Naive B cell (primary cell): ENCODE measurements at places on chromosomes 6 and 20.

DNA sequence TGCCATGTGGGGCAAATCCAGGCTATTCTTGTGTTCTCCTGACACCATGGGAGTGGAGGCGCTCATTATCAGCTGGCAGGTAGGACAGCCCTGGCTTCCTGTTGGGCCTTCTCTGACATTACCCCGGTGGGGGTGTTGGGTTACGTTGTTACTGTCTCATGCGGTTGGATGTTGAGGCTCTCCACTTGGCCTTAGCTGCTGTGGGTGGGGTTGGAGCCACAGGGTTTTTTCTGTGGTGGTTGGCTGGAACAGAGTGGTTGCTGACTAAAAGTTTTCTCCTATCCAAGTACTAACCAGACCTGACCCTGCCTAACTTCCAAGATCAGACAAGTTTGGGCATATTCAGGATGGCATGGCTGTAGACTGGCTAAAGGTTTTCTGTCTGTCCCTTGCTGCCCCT, 20.2 kb downstream of the RIPK1 start:
- H3K4me3 ChIP-seq: no peak overlapping the region
- no peak for DNase-seq
- H3K4me1 ChIP-seq: no peaks in the 10 kb centered on the region
- peak overlapping the region; percentile 52 for H3K27ac ChIP-seq
- H3K27me3 ChIP-seq: no peaks in the 10 kb centered on the region

DNA sequence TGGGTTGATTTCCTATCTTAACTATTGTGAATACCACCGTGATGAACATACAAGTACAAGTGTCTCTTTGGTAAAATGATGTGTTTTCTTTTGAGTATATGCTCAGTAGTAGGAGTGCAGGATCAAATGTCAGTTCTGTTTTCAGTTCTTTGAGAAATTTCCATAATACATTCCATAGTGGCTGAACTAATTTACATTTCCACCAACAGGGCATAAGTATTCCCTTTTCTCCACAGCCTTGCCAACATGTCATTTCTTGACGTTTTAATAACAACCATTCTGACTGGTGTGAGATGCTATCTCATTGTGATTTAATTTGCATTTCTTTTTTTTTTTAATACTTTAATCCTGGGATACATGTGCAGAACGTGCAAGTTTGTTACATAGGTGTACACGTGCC, 268.8 kb downstream of the CENPW start:
- DNase-seq: no peak
- H3K27ac ChIP-seq: no peak overlapping the region
- H3K4me3 ChIP-seq: no peak overlapping the region

DNA sequence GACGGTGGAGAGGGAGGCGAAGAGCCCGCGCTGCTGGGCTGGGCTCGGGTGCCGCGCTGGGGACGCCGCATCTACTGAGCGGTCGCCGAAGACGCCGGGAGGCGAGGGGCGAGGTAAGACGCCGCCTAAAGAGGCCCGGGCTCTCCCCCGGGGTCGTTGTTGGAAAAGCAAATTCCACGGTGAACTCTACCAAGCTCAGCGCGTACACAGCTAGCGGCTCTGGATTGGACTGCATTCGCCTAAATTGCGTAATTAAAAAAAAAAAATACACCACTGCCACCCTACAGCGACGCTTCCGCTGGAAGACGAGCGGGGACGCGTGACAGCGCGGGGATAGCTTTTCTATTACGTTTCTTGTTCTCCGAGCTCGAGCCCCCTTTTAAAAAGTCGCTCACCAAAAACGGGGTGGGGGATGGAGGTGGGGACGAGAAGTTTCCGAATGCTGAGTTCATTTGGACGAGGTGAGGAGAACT, 92.0 kb upstream of the PRDM1 start:
- peak overlapping the region; percentile 96 for H3K4me3 ChIP-seq
- peaks cover 11% of the 10 kb centered on the region for H3K4me1 ChIP-seq
- DNase-seq: peak; percentile 49
- no peaks in the 10 kb centered on the region for H3K36me3 ChIP-seq

GRCh38 chr6:107679457-107679856, 144.7 kb downstream of the SCML4 start:
- no peak overlapping the region for H3K4me3 ChIP-seq
- H3K4me1 ChIP-seq: peaks cover 5% of the 10 kb centered on the region
- H3K27me3 ChIP-seq: no peaks in the 10 kb centered on the region

DNA sequence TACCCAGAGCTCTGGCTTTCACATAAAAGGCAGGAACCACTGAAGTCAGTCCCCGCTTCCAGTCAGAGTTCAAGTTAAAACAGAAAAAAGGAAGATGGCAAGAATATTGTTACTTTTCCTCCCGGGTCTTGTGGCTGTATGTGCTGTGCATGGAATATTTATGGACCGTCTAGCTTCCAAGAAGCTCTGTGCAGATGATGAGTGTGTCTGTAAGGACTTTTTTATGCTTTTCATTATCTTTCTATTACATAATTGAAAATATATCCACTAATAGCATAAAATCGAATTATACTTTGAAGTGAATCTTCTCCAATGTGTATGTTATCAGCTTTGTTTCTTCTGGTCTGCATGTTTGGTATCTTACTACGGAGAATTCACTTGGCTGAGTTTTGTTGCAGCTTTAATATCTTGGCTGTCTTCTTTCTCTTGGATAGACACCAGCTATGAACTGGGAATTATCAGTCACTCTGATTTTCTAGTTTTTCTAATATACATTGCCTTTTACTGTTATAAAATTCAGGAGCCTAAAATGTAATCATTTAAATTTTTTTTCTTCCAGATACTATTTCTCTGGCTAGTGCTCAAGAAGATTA, at the start of gene OTOR:
Gene OTOR (plus strand): TSS at position 51 of the 593 bp plus-strand sequence. CDS start 44 bp downstream, at position 95.
- peaks cover 21% of the 10 kb centered on the region for H3K27me3 ChIP-seq
- DNase-seq: no peak
- H3K36me3 ChIP-seq: no peaks in the 10 kb centered on the region
- no peak within 1 kb of the TSS for H3K27ac ChIP-seq
- no peak within 1 kb of the TSS for H3K4me3 ChIP-seq

- peaks cover 2% of the 10 kb centered on the region for H3K4me1 ChIP-seq
- H3K4me3 ChIP-seq: no peak overlapping the region
Measured at GRCh38 chr6:119536666-119537065, 187.1 kb upstream of the MAN1A1 start.

DNA sequence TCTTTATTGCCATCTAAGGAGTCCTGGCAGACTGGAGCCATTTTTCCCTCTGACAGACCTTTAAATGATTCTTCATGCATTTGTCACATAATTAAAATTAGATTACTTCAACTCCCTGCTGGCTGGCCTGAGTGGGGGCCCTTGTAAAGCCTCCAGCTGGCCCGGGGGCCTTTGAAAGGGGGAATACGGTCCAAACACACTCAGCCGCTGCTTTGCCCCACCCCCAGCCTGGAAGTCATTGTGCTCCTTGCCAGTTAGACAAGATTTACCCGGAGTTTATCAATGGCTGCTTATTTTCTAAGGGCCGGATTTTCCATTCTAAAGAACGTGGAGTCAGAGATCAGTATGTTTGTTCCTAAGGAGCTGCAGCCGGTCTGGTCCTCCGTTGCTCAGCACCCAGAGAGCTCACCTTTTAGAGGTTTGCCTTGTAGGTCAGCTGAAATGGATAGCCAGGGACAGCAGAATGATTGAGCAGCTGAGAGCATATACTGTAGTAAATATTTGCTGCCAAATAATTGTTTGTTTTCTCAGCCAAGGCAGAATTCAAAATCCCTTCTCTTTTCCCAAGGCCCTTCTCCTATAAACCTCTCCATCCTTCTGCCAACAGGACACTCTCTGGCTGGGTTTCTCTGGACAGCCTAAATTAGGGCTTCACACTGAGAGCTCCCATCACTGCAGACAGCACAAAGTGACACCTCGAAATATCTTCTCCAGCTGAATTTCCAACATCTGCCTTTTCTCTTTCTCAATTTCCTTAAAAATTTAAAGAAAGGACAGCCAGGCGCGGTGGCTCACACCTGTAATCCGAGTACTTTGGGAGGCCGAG, 68.4 kb upstream of the RBM24 start:
- no peaks in the 10 kb centered on the region for H3K27me3 ChIP-seq
- H3K27ac ChIP-seq: no peak overlapping the region
- DNase-seq: no peak
- H3K36me3 ChIP-seq: no peaks in the 10 kb centered on the region

DNA sequence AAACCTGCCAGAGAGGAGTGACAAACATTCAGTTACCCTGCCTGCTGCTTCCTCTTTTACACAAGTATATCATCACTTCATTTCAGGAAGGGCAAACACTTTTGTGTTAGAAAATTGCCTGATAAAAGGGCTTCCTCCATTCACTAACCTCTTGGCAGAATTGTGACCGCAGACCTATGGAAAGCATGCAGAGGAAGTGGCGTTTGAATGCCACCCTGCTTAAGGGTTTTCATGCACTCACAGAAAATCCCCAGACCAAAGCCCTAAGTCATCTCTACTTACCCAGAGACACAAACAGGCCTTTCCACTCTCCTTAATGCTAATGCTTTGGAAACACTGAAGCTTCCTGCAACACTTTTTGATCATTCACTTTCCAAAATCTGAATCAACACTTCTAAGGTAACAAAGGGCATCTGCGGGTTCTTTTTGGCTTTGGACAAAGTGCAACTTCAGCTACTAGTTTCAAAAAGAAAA, 22.1 kb upstream of the RALGAPA2 start:
- DNase-seq: peak; percentile 33
- peak overlapping the region; percentile 53 for H3K4me3 ChIP-seq
- peaks cover 29% of the 10 kb centered on the region for H3K4me1 ChIP-seq
- no peaks in the 10 kb centered on the region for H3K36me3 ChIP-seq

DNA sequence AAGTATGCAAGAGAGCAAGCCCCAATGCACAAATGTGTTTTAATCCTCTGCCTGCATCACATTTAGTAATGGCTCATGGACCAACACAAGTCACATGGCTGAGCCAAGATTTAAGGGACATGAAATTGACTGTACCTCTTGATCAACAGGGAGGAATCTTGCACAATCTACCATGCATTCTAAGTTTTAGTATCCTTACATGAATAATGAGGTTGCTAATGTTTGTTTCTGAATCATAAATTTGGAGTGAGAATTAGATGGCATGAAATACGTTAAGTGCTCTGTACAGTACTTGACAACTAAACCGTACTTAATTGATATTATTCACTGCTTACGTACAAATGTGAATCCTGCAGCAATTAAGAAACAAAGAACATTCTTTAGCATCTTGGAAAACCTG, 553.8 kb upstream of the JAG1 start:
- no peak overlapping the region for H3K4me3 ChIP-seq
- H3K36me3 ChIP-seq: no peaks in the 10 kb centered on the region
- DNase-seq: no peak
- no peaks in the 10 kb centered on the region for H3K27me3 ChIP-seq

DNA sequence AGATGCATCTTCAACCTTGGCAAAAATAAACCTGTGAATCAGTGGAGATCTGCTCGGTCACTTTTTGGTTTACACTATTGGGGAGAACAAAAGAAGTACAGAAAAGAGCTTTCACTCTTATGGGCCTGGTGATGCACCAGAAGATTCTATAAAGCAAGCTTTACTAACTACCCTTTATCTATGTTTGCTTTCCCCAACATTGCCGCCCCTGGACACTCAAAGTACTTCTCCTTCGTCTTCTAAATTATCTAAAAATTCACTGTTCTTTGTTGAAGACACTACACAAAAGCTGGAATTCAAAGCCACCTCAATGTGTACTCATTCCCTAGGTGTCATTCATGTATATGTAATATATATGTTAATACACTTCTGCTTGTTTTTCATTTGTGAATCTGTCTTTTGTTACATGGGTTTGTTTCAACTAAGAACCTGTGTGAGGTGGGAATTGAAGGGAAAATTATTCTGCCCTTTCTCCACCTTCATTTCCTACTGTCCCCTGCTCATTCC, 97.9 kb upstream of the BTN3A2 start:
- H3K36me3 ChIP-seq: no peaks in the 10 kb centered on the region
- peaks cover 5% of the 10 kb centered on the region for H3K4me1 ChIP-seq
- no peaks in the 10 kb centered on the region for H3K27me3 ChIP-seq
- no peak for DNase-seq

GRCh38 chr6:170111816-170112582, 178.9 kb downstream of the DLL1 start:
- H3K4me1 ChIP-seq: no peaks in the 10 kb centered on the region
- H3K27ac ChIP-seq: no peak overlapping the region
- peaks cover 15% of the 10 kb centered on the region for H3K27me3 ChIP-seq
- H3K4me3 ChIP-seq: no peak overlapping the region
- no peaks in the 10 kb centered on the region for H3K36me3 ChIP-seq
- DNase-seq: no peak

DNA sequence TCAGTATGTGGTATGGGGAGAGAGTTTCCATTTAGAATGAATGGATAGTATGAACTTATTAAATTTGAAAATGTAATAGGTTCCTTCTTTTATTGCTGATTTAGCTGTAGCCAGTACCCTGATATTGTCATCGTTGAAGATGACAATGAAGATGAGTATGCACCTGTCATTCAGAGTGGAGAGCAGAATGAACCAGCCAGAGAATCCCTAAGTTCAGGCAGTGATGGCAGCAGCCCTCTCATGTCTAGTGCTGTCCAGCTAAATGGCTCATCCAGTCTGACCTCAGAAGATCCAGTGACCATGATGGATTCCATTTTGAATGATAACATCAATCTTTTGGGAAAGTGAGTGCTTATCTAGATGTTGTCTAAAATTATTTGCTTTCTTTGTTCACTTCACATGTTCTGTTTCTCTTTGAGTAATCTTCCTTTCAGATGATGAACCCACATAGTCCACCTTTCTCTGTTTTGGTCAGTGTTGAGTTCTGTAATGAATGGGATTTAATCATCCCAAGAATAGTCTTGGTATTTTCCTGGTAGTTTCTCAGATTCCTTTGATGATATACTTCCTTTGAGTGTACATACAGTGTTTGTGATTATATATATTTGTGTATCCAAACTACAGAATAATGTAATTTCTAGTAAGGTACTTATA, 23.3 kb downstream of the HSF2 start:
- no peaks in the 10 kb centered on the region for H3K27me3 ChIP-seq
- DNase-seq: no peak
- H3K4me1 ChIP-seq: no peaks in the 10 kb centered on the region
- H3K4me3 ChIP-seq: no peak overlapping the region
- H3K36me3 ChIP-seq: peaks cover 15% of the 10 kb centered on the region
- H3K27ac ChIP-seq: no peak overlapping the region

DNA sequence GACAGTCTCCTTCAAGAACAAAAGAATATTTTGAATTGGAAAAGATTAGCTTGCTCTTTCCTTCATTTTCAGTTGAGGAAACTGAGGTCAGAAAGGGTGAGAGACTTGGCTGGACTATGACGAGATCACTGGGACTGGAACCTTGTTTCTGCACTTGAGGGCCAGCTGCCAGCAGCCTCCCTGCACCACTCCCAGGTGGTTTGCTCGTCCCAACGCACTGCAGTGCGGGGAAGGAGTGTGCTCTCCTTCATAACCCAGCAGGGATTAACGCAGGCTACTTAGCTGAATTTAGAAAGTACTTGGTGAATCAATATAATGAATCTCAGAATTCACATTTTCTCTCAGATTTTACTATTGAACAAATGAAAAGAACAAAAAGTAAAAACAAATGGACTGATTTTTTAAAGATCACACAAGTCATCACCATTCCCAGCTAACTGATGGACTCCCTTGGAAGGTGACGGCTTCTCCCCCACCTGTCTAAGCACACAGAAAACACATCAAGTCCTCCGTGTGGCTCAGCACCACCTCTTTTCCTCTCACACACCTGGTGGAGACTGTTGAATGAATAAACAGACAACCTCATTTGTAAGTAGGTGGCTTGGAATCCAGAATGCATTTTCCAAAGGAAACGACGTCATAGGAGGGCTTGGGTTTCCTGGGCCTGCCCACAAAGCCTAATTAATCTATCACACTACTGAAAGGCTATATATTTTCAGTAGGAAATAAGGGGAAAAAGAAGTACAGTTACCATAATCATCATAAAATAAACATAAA, 121.0 kb downstream of the QRSL1 start:
- H3K27ac ChIP-seq: no peak overlapping the region
- H3K4me1 ChIP-seq: peaks cover 20% of the 10 kb centered on the region
- no peak overlapping the region for H3K4me3 ChIP-seq
- H3K36me3 ChIP-seq: no peaks in the 10 kb centered on the region
- no peak for DNase-seq
- H3K27me3 ChIP-seq: no peaks in the 10 kb centered on the region
